Activated CD4-positive, CD25-positive, alpha-beta regulatory T cell treated with anti-CD3 and anti-CD28 coated beads, Interleukin-2, amount 50 U/mL, for 16 hours (primary cell): ENCODE measurements at places on chromosomes 6 and 20.

DNA sequence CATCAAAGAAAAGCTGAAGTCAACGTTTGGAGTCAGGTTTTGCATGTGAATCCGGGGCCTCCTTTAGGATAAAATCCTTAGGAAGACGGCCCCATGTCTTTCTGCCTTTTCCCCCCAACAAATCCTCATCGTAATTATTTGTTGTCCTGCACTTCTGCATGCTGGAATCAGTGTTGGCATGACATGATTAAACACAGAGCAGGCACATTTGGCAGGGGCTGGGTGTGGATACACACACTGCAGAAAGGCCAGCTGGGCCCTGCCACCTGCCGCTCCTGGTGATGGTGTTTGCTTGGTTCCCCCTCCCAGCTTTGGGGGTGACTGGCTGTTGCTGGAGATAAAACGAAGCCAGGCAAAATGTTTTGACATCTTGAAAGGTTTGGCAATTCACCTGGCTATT, 46.3 kb upstream of the FOXA2 start:
- DNase-seq: no peak

DNA sequence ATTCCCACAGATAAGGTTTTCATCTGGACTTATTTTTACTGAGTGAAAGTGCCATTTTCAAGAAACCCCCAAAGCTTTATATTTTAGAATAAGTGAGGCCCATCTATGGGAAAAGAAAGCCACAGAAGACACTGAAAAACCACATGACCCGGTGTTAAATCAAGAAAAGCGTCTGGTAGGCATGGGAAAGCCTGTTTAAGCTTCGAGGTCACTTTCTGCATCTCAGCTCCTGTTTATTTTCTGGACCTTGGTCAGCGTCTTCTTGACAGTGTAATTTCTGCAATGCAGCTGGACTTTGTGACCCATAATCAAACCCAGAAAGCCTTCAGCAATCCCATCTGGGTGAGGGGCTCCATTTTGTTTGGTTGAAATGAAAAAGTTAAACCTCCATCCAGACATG, 59.6 kb upstream of the NEDD9 start:
- DNase-seq: no peak

GRCh38 chr6:87586371-87587077, 3.3 kb downstream of the RARS2 start:
- no peak for DNase-seq

GRCh38 chr20:6490849-6491248, 276.6 kb upstream of the BMP2 start:
- DNase-seq: no peak

GRCh38 chr6:113112086-113112485, 745.1 kb upstream of the MARCKS start:
- DNase-seq: no peak

DNA sequence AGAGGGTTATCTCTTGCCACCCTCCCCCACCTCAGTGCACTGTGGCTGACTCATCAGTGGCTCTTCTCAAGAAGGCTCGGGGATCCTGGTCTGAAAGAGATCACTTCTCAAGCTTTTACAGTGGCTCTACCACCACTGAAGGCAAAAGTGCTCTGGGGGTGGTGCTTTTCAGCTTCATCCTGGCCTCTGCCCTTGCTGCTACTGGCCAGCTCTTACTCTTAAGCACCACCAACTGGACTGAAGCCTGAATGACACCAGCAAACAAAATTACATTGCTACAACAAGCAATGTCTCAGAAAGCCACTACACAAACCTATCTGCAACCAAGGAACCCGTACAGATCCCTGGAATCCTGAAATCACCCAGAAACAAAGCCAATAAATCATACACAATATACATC, 402.1 kb downstream of the EPHA7 start:
- DNase-seq: no peak

DNA sequence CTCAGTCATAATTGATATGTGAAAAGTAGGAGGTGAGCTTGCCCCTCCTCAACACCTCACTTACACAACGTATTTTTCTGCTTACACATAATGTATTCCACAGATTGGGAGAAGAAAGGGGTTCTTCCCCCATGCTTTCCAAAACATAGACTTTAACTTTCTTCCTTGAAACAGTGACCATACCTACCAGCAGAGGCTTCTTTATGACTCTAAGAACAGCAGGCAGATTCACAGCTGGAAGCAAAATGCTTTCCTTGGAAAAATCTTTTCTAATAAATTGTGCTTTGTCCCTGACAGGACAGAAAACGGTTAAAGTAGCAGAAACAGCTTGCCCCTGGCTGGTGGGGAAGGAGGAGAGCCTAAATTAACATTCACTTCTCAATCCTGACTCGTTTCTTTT, 629.1 kb upstream of the IMPG1 start:
- no peak for DNase-seq
